ENCODE measurements at places on chromosomes 16 and 17.
A peak's percentile ranks its signal among the peaks of the same experiment; 100 is the strongest.

- no peak overlapping the region for H3K27ac ChIP-seq
- H3K4me3 ChIP-seq, result no peak overlapping the region
- peaks cover 6% of the 10 kb centered on the region for H3K4me1 ChIP-seq
- H3K36me3 ChIP-seq, result no peaks in the 10 kb centered on the region
Observed at GRCh38 chr17:47889734-47890529, 6.1 kb upstream of the SP2 start.

GRCh38 chr17:50101346-50102163, 6.4 kb downstream of the PDK2 start:
- no peaks in the 10 kb centered on the region for H3K27me3 ChIP-seq
- H3K4me1 ChIP-seq, result peaks cover 45% of the 10 kb centered on the region
- H3K27ac ChIP-seq, result peak overlapping the region; percentile 62
- peaks cover 43% of the 10 kb centered on the region for H3K36me3 ChIP-seq
- DNase-seq, result no peak
- H3K4me3 ChIP-seq, result no peak overlapping the region

- H3K4me1 ChIP-seq, result peaks cover 21% of the 10 kb centered on the region
- H3K27ac ChIP-seq, result peak overlapping the region; percentile 49
- peak overlapping the region; percentile 92 for H3K4me3 ChIP-seq
- no peaks in the 10 kb centered on the region for H3K36me3 ChIP-seq
Observed at GRCh38 chr16:67481561-67482232, 740 bp upstream of the ATP6V0D1 start.

GRCh38 chr17:5561736-5562571, 22.4 kb downstream of the NLRP1 start:
- DNase-seq, result no peak
- peaks cover 25% of the 10 kb centered on the region for H3K36me3 ChIP-seq
- H3K27ac ChIP-seq, result no peak overlapping the region
- no peak overlapping the region for H3K4me3 ChIP-seq

DNA sequence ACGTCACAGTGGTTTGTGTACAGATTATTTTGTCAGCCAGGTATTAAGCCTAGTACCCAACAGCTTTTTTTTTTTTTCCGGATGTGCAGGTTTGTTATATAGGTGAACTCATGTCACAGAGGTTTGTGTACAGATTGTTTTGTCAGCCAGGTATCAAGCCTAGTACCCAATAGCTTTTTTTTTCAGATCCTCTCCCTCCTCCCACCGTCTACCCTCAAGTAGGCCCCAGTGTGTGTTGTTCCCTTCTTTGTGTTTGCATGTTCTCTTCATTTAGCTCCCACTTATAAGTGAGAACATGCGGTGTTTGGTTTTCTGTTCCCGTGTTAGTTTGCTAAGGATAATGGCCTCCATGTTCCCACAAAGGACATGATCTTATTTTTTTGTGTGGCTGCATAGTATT, 19.9 kb downstream of the RPTOR start:
- no peaks in the 10 kb centered on the region for H3K4me1 ChIP-seq
- H3K27ac ChIP-seq, result no peak overlapping the region
- no peaks in the 10 kb centered on the region for H3K27me3 ChIP-seq
- H3K4me3 ChIP-seq, result no peak overlapping the region
- DNase-seq, result no peak

DNA sequence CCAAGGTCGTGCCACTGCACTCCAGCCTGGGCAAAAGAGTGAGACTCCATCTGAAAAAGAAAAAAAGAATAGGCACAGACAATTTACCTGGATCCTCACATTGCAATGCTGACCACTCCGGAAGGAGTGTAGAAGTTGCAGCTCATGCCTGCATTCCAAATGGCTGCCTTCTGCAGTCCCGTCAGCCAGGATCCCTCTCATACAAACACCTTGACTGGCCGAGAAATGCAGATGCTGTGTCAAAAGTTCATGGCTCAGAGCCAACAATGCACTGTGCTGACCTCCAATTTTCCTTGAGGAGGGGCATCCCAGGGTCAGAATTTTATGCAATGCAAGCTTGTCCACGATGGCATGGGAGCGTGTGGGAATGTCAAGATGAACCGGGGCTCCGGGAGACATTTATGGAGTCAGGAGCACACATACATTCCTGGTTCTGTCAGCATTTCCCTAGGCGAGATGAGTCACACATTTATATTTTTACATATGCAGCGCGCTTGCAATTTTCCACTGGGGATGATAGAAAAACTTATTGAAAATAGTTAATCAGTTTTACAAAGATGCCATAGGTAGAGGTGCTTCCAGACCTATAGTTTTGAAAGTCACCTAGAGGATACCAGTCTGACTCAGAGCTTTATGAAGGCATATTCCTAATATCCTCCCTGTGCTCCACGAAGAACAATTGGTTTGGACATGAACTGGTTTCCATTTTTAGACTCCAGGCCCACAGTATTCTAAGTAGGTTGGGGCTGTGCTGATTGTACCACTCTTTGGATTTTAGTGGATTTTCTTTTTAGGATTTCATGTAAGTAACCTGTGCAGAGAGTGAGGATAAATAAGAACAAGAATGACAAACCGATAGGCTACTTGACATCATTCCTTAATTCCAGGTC, 614.6 kb downstream of the MAF start:
- H3K4me3 ChIP-seq, result no peak overlapping the region
- no peak overlapping the region for H3K27ac ChIP-seq
- no peak for DNase-seq
- H3K4me1 ChIP-seq, result no peaks in the 10 kb centered on the region
- H3K36me3 ChIP-seq, result no peaks in the 10 kb centered on the region

DNA sequence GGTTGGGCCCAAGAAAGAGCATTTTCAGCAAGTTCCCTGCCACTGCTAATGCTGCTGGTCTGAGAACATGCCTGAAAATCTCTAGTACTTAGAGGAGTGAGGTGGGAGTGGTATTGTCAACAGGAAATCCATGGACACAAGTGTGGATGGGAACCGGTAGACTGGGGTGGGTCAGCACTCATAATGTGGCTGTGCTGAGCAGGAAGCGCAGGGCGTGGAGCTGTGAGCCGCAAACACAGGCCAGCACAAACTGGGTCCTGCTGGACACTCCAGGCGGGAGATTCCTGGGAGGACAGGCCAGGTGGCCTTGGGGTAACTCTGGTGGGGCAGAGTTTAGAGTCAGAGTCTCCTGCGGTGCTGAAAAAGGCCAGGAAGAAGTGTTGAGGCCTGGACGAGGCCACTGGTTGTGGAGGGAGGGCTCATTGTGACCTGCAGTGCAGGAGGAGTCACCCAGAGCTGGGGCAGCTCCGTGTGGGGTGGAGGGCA, 62.6 kb downstream of the BANP start:
- H3K27ac ChIP-seq, result no peak overlapping the region

- peaks cover 8% of the 10 kb centered on the region for H3K4me1 ChIP-seq
- H3K4me3 ChIP-seq, result no peak overlapping the region
- H3K27me3 ChIP-seq, result no peaks in the 10 kb centered on the region
Observed at GRCh38 chr16:50238868-50239301, 27.5 kb upstream of the ADCY7 start.

DNA sequence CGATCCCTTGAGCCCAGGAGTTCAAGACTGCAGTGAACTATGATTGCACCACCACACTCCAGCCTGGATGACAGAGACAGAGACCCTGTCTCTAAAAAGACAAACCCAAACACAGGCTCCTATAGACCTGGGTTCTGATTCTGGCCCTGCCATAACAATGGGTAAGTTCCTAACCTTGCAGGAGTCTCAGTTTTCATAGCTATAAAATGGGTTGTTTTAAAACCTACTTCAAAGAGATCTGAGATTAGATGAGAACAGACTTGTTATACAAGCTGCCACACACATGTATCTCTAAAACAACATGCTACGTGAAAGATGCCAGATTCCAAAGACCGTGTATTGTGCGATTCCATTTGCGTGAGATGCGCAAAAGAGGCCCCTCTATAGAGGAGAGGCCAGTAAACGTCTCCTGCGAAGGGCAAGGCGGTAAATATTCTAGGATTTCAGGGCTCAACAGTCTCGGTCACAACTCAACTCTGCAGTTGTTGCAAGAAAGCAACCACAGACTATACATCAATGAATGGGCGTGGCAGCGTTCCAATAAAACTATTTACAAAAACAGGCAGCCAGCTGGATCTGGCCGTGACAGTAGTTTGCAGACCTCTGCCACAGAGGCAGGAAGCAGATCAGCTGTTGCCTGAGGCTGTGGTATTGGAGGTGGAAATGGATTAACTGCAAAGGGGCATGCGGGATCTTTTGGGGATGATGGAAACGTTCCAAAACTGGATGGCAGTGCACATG, 5.9 kb downstream of the CORO7 start:
- DNase-seq, result no peak
- no peak overlapping the region for H3K4me3 ChIP-seq
- H3K36me3 ChIP-seq, result peaks cover 16% of the 10 kb centered on the region
- H3K27me3 ChIP-seq, result no peaks in the 10 kb centered on the region
- H3K27ac ChIP-seq, result no peak overlapping the region

GRCh38 chr16:9007177-9007794, 43.6 kb upstream of the USP7 start:
- DNase-seq, result no peak
- no peaks in the 10 kb centered on the region for H3K27me3 ChIP-seq
- H3K27ac ChIP-seq, result no peak overlapping the region
- H3K36me3 ChIP-seq, result no peaks in the 10 kb centered on the region
- H3K4me1 ChIP-seq, result peaks cover 10% of the 10 kb centered on the region

DNA sequence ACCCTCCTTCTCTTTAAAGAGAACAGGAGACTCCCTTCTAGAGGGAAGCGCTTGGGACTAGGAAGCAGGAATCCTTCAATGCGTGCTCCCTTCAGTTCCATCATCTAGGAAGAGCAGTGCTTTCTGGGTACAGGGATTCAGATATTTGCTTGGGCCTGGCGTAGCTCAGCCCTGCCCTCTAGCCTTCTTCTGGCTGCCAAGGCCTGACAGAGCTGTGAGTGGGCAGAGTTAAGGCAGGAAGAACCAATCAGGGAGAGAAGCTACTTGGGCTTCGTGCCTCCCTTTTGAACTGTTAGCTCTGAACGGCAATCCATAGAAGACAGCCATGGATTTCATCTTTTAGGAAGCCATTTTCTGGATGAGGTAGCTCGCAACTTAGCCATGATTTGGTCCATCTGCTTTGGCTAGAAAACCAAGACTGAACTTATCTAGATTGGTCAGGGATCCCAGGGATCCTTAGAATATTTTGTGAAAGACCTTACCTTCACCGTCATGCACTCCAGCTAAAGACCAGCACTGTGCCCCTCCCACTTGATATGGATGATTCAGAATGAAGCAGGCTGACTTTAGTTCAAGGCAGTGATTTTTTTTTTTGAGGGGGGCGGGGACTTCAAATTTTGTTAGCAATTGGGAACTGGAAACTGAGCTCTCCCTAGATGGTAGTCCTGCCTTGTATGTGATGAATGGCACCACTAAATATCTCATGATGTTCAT, 2.5 kb upstream of the CORO6 start:
- no peak overlapping the region for H3K27ac ChIP-seq
- no peaks in the 10 kb centered on the region for H3K27me3 ChIP-seq
- no peak for DNase-seq

GRCh38 chr17:21339011-21339410, 37.1 kb upstream of the KCNJ12 start:
- no peaks in the 10 kb centered on the region for H3K27me3 ChIP-seq
- DNase-seq, result no peak
- H3K4me3 ChIP-seq, result no peak overlapping the region
- H3K27ac ChIP-seq, result no peak overlapping the region
- no peaks in the 10 kb centered on the region for H3K4me1 ChIP-seq

DNA sequence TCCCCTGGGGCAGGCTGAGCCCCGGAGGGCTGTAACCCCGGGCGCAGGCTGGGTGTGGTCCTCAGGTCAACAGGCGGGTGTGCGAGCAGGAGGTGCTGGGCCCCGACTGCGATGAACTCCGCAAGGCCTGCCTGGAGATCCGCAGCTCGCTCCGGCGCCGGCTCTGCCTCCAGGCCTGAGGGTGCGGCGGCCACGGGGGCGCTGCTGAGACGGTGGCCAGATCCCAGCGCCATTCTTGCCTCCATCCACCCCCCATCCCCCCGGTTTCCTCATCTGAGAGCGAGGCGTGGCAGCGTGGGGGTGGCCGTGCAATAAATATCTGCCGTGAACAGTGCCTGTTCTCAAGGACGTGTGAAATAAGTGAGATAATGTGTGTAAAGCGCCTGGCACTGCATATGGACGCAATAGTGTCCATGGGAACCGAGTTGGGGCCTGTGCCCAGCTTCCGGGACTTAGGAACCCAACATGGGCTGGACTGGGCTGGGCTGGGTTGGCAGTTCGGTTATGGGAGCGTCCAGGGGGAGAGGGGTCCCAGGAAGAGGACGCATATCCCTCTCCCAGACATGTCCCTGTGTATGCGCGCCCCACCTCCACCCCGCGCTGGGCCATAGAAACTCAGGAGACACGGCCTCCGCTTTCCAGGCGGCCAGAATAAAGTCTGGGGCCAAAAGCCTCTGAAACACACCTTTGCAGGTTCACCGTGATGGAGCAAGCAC, 15.0 kb downstream of the ZNF213 start:
- DNase-seq, result no peak
- peak overlapping the region; percentile 68 for H3K27ac ChIP-seq
- H3K36me3 ChIP-seq, result no peaks in the 10 kb centered on the region
- peaks cover 7% of the 10 kb centered on the region for H3K4me1 ChIP-seq
- H3K27me3 ChIP-seq, result no peaks in the 10 kb centered on the region
- peak overlapping the region; percentile 94 for H3K4me3 ChIP-seq

DNA sequence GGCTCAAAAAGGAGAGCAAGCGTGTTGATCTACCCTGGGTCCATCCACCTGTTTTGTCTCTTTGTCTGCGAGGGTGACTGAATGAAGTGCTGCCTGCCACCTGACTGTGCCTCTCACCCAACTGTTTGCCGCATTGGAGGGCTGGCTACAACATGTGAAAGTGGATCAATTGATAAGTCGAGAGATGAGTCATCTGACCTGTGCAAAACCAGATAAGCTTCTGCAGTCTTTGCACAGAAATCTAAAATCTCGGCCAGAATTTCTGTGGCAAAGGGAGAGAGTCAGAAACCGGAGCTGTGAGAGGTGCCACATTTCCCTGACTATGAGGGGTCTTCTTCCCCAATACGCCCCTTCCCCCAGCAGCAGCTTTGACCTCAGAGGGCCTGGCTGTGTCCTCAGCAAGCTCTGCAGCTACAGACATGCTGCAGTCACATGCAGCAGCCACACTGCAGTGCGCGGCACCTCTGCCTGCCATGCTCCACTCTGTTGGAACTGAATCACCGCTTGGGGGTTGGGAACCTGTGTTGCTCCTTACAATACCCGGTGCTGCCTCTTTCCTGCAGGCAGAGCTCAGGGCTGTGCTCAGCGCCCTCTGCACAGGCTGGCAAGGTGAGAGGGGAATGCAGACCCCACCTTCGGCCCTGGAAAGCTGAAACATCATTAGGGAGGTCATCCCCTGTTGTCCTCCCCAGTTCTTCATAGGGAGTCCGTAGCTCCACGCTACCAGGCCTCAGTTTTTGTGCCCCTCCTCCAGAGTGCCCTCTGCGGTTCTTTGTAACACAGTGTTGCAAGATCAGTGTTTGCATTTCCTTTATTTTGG, 16.2 kb upstream of the HAS3 start:
- H3K27ac ChIP-seq, result no peak overlapping the region
- no peaks in the 10 kb centered on the region for H3K4me1 ChIP-seq
- H3K4me3 ChIP-seq, result no peak overlapping the region
- no peaks in the 10 kb centered on the region for H3K27me3 ChIP-seq
- no peak for DNase-seq

- peak overlapping the region; percentile 74 for H3K4me3 ChIP-seq
- no peaks in the 10 kb centered on the region for H3K27me3 ChIP-seq
- peak overlapping the region; percentile 73 for H3K27ac ChIP-seq
- H3K4me1 ChIP-seq, result peaks cover 68% of the 10 kb centered on the region
- DNase-seq, result no peak
Observed at GRCh38 chr17:75392559-75392958, 12.9 kb downstream of the GRB2 start.

- H3K4me3 ChIP-seq, result peak overlapping the region; percentile 95
- H3K27ac ChIP-seq, result peak overlapping the region; percentile 70
- no peaks in the 10 kb centered on the region for H3K36me3 ChIP-seq
- no peaks in the 10 kb centered on the region for H3K27me3 ChIP-seq
Observed at GRCh38 chr17:77141846-77142449, 1.2 kb downstream of the SEC14L1 start.

Measured in thoracic aorta (tissue), 2 donors.